ENCODE measurements at places on chromosomes 3 and 15.

DNA sequence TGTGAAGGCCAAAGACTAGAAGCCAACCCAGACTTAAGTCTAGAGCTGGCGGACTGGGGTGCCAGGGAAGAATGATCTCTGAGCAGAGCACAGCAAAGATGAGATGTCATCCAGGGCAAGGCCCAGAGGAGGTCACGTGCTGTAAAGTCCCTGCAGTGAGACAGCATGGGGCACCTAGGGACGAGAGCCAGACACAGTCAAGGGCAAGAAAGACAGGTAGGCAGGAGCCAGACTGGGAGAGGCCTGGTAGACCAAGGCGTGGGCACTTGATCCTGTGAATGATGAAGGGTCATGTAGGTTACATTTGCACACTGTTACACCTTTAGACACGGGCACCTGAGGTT, 379.7 kb upstream of the PROK2 start:
- DNase-seq: no peak

- no peak for DNase-seq
Measured at GRCh38 chr3:97841304-97841703, 19.5 kb downstream of the CRYBG3 start.

GRCh38 chr3:104885214-104885814, 481.4 kb upstream of the ALCAM start:
- no peak for DNase-seq

DNA sequence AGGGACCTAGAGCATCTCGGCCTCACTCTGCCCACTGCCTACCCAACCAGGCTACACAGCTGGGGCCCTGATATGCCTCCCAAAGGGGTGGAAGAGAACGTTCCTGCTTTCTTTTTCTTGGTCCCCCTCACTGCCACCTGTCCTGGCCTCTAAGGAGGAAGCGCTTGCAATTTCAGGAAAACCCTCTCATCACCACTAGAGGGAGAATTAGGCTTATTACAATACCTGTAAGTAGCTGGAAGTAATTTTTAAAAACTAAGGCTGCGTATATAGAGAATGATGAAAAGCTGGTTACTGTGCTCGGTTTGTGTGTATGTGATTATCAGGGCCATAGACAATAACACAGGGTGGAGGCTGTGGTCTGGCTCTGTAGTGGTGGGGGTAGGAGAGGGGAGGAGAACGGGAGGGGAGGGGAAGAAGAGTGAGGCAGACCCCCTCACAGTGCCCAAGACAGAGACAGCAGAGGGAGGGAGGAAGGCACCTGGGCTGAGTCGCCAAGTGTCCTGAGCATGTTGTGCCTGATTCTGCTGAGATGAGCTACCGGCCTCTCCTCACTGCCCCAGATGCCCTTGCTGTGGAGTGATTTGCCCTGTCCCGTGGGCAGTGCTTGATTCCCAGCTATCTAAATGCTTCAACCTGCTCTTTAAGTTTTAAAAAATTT, 3.3 kb downstream of the GABRG3 start:
- no peak for DNase-seq
